Stimulated activated CD4-positive, alpha-beta T cell treated with anti-CD3 and anti-CD28 coated beads, Interleukin-15, amount 100 ng/mL, for 24 hours (primary cell): ENCODE measurements at places on chromosomes 7 and 10.

- DNase-seq: no peak
Observed at GRCh38 chr10:34760606-34761005, 54.5 kb downstream of the PARD3 start.

DNA sequence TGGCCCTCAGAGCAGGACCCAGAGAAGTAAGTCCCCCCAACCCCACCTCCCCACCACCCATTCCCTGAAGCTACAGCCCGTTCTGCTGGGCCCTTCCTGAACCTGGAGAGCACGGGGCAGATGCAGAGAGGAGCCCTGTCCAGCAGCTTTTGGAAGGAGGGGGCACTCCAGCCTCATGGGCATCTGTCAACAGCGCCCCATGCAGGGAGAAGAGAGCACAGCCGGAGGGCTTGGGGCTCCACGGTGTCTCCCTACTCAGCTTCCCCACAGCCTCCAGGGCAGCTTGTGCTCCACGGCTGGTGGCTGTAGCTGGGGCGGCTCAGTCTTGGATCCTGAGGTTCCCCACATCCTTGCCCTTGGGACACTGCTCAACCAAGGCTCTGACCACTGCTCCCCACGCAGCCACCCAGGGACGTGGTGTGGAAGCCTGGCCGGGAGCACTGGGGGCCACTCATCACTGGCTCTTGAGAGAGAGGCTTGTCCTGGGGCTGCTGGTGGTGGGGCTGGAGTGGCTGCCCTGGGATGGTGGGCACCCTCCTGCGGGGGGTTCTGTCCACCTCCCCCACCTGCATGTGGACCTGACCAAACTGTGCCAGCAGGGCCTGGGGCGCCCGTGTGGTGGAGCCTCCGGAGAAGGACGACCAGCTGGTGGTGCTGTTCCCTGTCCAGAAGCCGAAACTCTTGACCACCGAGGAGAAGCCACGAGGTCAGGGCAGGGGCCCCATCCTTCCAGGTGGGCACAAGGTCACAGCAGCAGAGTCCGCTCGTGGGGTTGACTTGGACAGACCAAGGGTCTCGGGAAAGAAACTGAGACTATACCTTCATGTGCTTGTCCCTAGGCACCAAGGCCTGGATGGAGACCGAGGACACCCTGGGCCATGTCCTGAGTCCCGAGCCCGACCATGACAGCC lies 4.5 kb downstream of the PRAP1 start:
- no peak for DNase-seq

DNA sequence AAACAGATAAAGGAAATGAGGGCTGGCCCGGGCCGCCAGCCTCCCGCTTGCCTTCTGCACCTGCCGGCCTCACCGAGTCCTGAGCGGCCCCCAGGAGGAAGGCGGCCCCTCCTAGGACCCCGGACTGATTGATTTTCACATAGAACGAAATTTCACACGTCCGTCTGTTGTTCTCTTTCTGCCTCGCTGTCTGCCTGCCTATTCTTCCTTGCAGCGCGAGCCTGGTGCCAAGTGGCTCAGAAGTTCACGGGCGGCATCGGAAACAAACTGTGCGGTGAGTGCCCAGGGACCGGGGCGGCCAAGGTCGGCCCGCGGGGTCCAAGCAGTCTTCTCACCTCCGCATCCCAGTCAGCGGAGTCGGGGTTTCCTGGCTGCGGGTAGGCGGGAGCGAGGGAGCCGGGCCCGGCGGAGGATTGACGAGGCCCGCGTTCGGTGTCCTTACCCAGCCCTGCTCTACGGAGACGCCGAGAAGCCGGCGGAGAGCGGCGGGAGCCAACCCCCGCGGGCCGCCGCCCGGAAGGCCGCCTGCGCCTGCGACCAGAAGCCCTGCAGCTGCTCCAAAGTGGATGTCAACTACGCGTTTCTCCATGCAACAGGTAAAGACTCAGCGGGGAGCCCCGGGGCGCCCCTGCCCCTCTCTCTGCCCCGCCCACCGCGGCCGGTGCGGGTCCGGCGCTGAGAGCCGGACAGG lies 967 bp downstream of the GAD2 start:
- peak; percentile 30 for DNase-seq

DNA sequence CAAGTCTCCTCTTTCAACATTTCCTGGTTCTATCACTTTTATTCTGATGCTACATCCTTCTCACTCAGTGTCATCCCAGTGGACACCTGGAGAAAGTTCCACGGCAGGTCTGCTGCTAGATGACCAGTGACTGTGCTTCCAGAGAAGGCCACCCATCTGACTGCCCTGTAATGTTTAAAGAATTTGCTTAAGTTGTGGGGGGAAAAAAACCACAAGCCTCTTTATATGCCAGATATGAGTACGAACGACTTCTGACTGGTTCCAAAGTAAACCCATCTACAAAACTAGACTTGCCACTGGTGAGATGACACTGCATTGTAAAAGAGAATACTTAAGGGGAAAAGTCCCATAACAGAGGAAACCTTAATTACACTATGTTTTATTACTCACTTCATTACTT lies 69.6 kb upstream of the VWC2 start:
- no peak for DNase-seq

- peak; percentile 10 for DNase-seq
Observed at GRCh38 chr7:37765872-37766525, 82.4 kb upstream of the NME8 start.
